ENCODE measurements at places on chromosomes 1 and 21. TPM values are rescaled to one million over a fixed set of nuclear protein-coding genes. Genes with fewer than 3 reads are reported as not detected.
A peak's percentile ranks its signal among the peaks of the same experiment; 100 is the strongest.

Gene RAB7B
- 2.8 TPM for polyA plus RNA-seq

Gene CAPN8
- polyA plus RNA-seq: 0.23 TPM

Gene MYOG
- not detected for polyA plus RNA-seq

Gene VN1R5
- not detected for polyA plus RNA-seq

Gene CYP4A22
- not detected for polyA plus RNA-seq

Gene OR10J1
- not detected for polyA plus RNA-seq

Gene MYOM3
- 258 TPM for polyA plus RNA-seq

Gene KRTAP13-4
- polyA plus RNA-seq: not detected

Gene C1QTNF12
- 0.36 TPM for polyA plus RNA-seq

DNA sequence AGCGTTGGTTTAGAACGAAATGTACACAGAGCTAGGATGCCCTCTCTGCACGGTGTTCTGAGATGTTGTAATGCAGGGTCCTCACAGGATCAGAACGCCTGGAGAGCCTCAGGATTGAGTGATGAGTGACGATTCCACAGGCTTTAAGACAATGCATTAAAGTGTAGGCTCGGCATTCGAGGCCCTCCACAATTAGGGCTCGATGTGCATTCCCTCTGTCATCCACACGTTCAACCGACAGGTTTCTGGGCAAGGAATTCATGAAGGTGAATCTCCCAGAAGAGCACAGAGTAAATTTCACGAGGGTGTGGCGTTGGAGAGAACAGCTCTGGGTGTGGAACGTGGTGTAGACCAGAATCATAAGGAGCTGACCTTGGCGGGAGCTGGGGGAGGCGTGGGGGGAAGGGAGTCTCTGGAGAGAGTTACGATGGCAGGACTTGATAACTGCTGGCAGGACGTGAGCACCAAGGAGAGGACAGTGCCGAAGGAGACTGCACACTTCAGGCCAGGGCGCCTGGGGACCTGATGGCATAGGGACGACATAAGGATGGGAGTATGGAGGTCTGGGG, 51.0 kb upstream of the EFHD2 start:
- DNase-seq: no peak

GRCh38 chr1:232845406-232845955, 40.3 kb downstream of the MAP10 start:
- DNase-seq: no peak

- no peak for DNase-seq
These were observed 17.8 kb upstream of the PTGFR start for GRCh38 chr1:78472851-78473496.

DNA sequence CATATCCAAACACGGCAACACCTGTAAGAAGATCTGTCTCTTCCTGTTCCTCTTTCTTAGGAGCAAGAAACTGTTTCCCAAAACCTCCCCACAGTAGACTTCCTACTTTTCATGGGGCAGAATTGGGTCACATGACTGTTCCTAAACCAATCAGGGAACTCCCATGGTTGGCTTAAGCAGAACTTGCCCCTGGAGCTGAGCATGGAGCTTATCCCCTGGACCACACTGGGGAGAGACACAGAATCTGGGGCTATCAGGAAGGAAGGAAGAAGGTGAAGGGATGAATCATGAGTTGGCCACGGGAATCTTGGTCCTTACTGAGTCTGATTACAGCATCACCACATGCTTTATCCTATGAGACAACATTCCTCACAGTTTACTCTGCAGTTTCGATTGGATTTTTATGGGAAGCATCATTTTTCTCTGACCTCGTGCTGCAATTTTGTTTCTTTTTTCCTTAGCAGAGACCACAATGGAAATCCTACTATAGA, 81.8 kb downstream of the CDC7 start:
- DNase-seq: no peak

- no peak for DNase-seq
These were observed 47.9 kb upstream of the PROX1 start for GRCh38 chr1:213939888-213940287.

DNA sequence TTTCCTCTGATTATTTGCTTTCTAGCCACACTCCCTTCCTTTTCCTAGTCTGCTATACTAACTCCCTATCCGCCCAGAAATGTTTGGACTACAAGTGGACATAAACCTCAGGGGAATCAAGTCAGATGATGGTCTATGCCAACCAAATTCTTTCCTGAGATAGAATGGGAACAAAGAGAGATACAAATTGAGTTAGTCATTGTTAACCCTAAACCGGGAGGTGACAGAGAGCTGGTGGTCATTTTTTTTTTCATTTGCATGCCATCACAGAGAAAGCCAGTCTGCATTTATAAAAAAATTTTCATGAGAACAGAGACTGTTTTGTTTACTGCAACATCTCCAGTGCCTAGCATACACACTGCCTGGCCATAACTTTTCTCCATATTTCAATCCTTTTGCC, 35.0 kb downstream of the MYSM1 start:
- no peak for DNase-seq

DNA sequence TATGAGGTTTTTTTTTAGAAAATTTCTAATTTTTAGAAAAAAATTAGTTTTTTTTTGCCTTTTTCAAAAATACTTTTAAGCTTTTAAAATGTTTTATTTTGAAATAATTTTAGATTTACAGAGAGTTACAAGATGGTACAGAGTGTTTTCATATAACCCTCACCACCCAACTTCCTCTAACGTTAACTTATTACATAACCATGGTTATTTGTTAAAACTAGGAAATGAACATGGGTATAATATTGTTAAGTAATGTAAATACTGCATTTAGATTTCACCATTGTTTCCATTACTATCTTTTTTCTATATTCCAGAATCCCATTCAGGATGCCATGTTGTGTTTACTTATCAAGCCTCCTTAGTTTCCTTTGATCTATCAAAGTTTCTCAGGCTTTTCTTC, 45.2 kb upstream of the ST6GALNAC3 start:
- DNase-seq: no peak

DNA sequence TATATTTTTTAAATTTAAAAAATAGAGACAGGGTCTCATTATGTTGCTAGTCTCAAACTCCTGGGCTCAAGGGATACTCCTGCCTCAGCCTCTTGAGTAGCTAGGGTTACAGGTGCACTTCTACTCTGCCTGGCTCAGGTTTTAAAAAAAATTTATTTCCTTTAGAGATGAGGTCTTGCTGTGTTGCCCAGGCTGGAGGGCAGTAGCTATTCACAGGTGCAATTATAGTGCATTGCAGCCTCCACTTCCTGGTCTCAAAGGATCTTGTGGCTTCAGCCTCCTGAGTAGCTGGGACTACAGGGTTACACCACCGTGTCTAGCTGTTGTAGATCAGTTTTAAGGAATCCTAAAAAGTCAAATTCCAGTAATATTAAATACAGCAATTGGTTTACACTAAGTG, 5.0 kb downstream of the RNF11 start:
- DNase-seq: no peak

- DNase-seq: no peak
These were observed 5.0 kb upstream of the ADAMTS1 start for GRCh38 chr21:26850116-26850643.

GRCh38 chr1:18875107-18875795, 15.8 kb upstream of the TAS1R2 start:
- DNase-seq: peak; percentile 90

DNA sequence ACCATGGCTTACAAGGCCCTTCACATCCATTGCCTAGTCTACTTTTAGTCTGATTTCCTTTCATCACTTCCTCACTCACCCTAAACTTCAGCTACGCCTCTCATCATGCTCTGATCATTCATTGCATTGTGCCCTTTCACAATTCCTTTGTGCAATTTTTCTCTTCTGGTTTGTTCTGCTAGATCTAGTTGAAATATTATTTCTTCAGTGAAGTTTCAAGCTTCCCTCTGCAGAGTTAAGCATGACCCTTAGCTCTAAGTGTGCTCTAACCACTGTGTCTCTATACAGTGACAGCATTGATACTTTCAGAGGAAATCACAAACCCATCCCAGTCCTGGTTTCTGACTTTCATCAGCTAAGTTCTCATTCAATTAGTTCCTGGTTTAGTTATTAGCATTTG, 166.1 kb downstream of the PLA2G4A start:
- DNase-seq: no peak

GRCh38 chr1:239426821-239427475, 40.6 kb downstream of the CHRM3 start:
- DNase-seq: no peak

GRCh38 chr1:166876540-166876838, 425 bp upstream of the TADA1 start:
- no peak for DNase-seq

DNA sequence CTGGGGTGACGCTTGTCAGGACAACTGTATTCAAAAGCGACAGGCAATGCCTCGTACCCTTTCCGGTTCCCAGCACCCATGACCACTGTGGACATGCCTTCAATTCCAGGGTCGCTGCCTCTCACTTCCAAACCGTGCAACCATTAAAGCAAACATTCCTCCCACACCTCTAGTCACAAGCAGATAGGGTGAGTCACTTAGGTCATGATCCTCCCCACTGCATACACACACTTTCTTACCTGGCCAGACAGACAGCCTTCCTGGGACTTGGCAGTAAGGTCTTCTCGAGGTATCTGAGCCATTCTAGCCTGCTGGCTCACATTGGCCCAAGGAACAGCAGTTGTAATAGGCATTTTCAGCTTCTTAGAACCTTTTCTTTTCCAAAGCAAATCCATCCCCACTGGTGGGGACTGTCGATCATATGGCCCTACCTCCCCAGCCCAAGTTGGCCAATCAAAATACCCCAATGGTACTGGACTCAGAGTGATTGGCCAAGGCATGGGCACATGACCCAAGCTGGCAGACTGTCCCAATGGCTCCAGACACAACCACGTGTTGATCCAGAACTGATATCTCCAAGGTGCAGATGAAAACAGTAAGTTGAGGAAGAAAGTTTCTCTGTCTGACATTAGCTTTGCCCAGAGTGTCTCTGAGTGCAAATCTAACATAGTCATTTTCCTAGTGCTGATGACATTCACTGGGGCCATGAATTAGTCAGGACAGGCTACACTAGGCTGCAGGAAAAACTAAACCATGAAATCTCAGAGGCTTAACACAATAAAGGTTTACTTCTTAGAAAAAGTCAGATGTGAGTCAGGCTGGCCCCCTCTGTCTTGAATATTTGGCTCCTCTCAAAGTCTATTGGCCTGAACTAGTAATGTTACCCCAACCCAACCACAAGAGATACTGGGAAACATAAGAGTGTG, 113.8 kb downstream of the RRAGC start:
- DNase-seq: no peak

DNA sequence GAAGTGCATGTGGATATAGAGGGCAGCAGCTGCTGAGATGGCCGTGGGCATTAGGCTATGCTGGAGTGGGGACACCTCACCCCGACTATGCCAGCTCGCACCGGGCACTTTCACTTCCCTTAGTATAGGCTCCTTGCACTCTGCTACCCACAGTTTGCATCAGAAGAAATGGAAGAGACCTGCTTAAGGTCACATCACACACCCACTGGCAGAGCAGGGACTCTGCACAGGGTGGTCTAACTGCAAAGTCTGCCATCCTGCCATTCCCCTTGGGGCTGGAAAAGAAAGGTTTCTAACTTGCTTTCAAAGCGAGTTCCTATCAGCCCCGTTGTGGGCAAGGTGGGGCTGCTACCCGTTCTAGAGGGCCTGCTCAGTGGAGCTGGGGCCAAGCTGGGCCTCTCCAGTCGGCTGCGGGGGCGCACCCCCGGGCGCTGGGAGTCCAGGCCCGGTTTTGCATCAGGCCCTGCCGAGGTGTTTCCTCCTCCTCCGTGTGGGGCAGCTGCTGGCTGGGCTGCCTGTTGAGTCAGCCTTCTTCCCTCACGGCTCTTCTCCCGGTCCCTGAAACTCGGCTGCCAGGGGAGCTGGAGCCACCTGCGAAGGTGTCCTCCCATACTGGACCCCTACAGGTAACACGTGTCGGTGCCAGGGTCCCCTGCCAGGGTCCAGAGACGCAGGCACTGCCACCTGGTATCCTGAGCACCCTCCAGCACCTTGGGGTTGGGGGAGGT, at the start of gene SYTL1:
SYTL1 (plus strand) TSS at position 498 of the 728 bp plus-strand sequence. CDS start 3,313 bp downstream, outside the sequence.
- no peak for DNase-seq

- no peak for DNase-seq
These were observed 40.4 kb upstream of the RWDD3 start for GRCh38 chr1:95193591-95193990.

Data from right cardiac atrium (tissue), 5 donors.